ENCODE measurements at places on chromosomes 16 and 17.
A peak's percentile ranks its signal among the peaks of the same experiment; 100 is the strongest.

DNA sequence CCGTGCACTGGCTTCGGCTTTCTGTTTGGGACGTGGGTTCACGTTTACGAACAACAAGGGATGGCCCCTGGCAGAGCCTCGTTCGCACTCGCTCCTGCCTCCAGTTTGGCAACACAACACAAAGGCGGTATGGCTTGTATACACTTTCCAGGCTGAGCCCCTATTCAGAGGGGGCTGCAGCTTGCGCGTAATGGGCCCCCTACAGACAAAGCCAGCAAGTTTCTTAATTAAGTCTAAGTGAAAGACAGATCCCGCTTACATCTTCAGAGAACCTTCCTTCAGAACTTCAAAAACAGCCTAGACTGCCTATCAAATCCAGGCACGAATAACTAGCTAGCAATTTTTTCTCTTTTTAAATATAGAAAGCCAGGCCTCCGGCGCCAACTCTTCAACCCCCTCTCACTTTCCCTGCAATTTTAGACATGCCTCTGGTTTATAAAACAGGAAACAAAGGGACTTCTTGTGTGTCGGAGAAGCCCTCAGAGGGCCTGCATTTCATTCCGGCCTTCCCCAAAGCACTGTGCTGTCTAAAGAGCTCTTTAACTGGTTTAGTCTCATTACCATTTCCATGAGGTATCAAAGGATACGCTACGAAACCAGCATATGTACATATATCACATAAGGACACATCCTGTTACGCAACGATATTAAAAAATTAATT, 244.9 kb downstream of the STX8 start:
- no peak for DNase-seq

DNA sequence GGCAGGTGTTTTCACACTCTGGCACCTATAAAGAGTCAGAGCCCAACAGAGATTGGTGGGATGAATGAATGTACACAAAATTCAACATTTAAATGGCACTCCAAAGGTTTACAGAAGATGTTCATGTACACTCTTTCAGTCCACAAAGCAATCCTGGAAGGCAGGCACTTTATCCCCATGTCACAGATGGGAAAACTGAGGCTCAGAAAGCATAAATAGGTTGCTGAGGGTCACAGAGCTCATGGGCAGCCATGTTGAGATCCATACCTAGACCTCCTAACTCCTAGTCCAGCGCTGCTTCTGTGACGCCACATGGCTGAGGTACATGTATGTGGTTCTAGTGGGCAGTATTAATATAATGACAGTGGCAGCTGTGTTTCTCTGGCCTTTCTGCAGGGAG, 157.7 kb upstream of the LHX1 start:
- DNase-seq, result no peak

- DNase-seq, result no peak
Measured at GRCh38 chr16:86166414-86166813, 267.5 kb downstream of the IRF8 start.

- peak; percentile 60 for DNase-seq
Measured at GRCh38 chr16:86566966-86567700, 504 bp downstream of the FOXC2 start.

- DNase-seq, result no peak
Measured at GRCh38 chr16:70570967-70571570, 47.5 kb downstream of the SF3B3 start.

DNA sequence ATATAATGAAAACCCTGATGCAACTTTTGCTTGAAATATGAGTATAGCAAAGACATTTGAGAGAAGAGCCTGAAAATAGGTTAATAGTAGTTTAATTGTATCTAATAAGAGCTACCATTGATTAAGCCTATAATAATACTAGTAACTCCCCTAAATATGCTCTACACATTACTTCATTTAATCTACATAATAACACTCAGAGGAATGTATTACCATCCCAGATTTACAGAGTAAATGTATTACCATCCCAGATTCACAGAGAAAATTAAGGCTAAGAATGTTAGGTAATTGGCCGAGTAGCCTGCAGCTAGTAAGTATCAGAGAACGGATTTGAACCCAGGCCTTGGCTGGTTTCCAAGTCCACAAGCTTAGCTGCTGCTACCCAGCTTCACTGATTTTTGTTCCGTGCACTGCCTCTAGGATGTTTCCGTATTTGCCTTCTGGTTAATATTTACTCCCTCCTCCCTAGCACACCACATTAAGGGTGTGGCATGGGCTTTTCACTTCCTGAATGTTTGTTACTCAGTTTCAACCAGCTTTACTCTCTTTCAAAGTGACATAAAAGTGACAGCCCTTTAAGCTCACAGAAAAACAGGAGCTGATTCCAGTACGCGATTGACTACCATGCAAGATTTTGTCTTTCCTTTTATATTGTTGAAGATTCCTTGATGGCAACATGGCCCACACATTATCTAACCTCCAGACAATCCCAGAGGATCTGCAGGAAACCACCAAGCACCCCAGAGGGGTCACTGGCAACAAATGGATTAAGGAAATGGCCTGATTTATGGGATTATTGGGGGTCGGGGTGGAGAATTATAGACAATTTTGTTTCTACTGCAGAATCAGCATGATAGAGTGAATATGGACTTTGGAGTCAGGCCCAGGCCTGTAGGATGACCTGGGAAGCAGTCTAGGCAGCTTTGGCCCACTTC, 26.7 kb upstream of the TOX3 start:
- DNase-seq, result no peak

GRCh38 chr17:50363217-50364060, 9.5 kb downstream of the MRPL27 start:
- DNase-seq, result peak; percentile 27

GRCh38 chr16:13041646-13042290, 140.4 kb downstream of the SHISA9 start:
- DNase-seq, result no peak

GRCh38 chr17:70366386-70366785, 197.1 kb downstream of the KCNJ2 start:
- DNase-seq, result no peak

GRCh38 chr17:81036197-81036941, 1.4 kb downstream of the BAIAP2 start:
- no peak for DNase-seq

DNA sequence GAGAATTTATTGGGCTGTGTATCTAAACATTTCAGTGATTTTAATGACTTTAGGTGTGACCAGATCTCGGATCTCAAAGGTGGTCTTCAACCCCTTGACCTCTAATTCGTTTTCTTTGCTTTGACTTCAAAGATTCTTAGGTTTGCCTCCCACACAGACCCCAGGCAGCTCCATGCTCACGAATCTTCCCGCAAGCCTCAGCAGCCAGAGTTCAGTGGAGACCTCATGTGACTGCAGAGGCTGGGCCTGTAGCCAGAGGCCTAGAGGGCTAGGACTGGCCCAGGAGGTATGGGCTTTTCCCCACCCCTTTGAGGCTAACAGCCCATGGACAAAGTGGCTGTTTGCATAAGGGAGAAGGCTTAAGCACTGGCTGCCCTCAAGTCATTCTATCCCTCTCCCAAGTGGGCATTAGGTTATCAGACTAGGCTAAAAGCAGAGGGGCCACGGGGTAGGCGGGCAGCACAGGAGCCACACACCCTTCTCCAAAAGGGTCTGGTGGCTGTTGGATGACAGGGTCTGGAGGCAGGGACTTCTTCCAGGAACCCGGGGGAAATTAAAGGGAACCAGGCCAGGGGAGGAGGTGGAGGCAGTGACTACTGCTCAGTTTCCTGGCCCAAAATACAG, 3.0 kb downstream of the HIRIP3 start:
- DNase-seq, result no peak

DNA sequence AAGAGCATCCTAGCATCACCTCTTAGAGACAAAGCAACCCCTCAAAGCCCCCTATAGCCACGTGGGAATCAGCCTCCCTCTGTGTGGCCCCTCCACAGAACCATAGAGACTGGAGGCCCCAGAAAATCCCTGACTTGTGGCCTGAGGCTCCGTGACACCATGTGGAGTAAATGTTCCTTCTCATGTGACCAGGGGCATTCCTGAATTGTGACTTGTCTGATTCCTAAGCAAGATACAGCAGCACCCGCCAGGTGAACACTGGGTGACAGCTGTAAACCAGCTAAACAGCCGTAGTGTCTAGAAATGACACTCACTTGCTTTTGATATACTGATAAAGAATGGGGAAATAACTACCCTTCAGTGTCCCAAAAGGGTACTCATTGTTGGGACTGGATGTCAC, 79.0 kb downstream of the DYNLRB2 start:
- no peak for DNase-seq

GRCh38 chr17:77378318-77379064, 237.7 kb downstream of the SEC14L1 start:
- no peak for DNase-seq

DNA sequence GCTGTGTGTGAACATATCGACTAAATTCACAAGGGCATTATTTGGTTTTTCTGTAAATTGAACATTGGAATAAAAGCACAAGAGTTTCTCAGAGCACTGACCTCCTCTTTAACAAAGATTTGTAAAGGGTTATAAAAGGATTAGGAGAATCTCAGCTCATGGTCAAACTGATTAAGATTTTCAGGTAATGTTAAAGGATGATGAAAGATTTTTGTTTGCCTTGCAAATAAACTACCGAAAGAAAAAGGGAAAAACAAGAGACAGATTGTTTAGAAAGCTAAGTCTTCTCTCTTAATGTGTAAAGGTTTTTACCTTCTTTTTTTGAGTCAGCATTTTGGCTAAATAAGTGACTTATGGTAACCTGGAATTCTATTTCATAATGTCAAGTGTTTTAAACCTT, 47.6 kb upstream of the MED9 start:
- DNase-seq, result no peak

DNA sequence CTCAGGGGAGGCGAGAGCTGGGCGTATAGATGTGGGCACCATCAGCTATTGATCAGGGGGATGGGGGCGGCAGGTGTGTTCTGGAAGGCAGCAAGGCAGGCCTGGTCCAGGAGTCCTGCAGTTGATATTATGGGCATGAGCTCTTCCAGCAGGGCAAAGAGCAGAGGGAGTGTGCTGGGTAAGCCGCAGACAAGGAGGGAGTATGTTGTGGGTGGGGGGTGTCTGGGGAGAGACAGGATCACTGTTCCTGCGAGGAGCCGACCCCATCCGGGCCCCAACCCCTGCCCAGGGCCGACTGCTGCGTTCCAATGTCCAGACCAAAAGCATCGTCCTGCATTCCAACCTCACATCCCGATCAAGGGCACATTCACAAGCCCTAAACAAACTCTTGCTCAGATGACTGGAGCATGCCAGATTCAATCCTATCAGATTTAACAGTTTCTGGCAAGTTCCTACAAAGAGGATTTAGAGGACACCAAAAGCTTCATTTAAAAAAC, 9.2 kb downstream of the MXRA7 start:
- no peak for DNase-seq

DNA sequence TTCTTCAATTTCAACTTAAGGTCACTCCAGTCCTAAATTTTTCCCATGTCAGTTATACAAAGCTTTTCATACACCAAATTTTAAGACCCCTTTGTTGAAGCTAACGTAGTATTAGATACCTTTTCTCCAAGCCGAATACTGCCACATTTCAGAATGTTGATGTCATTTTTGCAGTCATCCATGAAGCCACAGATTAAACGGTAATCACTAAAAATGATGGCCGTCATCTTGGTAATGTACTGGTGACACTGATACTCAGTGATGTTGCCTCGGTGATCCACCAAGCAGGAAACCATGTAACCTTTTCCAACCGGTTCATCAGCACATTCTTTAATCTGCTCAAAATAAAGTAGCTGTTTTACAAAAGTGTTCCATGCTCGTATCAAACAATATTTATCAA, 82.1 kb upstream of the CLEC18B start:
- no peak for DNase-seq

DNA sequence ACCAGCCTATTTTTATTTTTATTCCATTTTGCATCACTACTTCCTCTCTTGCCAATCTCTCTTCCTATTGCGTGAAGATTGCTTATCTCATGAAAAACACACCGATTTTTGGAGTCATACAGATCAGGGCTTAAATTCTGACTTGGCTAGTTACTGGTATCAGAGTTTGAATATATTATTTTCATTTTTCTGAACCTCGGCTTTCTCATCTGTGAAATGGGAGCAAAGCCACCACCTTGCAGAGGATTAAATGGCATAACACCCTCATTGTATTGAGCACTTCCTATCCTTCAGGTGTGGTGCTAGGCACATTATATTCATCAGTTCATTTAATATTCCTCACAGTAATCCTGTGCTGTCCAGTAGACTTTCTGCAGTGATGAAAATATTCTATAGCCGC, 208.8 kb downstream of the HAPSTR1 start:
- DNase-seq, result no peak

- no peak for DNase-seq
Measured at GRCh38 chr17:79842656-79843473, 3.6 kb upstream of the CBX4 start.

DNA sequence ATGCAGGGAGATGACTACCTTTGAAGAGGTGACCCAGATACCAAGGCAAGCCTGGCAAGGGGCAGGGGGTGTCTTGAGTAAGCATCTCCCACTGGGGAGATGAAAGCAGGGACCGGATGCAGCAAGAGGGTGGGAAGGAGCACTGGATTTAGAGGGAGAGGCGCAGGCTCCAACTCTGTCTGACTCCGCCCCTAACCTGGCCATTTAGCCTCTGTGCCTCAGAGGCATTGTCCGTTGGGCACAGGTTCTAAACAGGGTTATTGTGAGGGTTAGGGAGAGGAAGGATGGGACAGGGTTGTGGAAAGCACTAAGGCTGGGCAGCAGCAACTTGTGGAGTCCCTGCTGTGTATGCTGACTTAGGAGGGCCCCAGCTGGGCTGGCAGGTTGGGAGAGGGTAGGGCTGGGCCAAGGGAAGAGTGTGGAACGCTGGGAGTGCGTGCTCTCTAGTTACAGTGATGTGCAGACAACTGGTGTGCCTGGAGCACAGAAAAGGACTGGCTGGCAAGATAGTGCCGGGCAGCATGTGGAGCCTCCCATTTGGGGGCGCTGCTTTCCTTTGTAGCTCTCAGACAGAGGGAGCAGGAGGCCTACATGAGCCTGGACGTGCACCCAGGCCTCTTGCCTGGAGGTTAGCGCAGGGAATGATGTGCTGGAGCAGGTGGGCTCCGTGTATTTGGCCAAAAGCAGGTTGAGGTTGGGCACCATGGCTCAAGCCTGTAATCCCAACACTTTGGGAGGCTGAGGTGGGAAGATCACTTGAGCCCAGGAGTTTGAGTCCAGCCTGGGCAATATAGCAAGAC, 26.2 kb downstream of the TBX2 start:
- DNase-seq, result no peak

DNA sequence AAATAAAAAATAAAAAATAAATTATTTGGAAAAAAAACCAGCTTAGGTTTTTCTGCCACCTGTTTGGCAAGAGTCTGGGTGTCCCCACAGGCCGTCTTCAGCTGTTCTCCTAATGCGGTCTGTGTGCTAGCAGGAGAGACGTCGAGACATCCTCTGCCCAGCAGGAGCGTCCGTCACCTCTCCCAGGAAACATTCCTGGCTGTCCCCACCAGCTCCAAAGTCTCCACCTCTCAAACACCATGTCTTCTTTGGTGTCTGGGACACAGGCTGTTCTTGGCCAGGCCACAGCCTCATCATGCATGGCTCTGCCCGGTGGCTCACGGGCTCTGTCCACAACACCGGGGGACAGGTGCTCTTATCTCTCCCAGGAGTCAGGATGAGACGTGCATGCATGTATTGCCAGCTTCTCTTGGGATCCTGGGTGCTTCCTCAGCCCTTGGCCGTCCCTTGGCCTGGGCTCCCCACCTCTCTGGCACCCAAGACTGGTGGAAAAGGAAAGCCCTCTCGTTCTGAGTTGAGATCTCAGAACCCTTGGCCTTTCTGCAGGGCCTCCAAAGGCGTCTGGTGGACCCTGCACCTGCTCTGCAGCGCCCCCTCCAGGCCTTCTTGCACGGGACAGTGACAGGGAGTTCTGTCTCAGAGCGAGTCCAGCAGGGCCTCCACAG, 84.9 kb upstream of the CBX4 start:
- DNase-seq, result no peak

GRCh38 chr17:75155191-75155601, 884 bp upstream of the JPT1 start:
- no peak for DNase-seq
